ENCODE measurements at places on chromosomes 3 and 15.

- no peak for DNase-seq
Measured at GRCh38 chr3:37161351-37161750, 13.0 kb downstream of the LRRFIP2 start.

DNA sequence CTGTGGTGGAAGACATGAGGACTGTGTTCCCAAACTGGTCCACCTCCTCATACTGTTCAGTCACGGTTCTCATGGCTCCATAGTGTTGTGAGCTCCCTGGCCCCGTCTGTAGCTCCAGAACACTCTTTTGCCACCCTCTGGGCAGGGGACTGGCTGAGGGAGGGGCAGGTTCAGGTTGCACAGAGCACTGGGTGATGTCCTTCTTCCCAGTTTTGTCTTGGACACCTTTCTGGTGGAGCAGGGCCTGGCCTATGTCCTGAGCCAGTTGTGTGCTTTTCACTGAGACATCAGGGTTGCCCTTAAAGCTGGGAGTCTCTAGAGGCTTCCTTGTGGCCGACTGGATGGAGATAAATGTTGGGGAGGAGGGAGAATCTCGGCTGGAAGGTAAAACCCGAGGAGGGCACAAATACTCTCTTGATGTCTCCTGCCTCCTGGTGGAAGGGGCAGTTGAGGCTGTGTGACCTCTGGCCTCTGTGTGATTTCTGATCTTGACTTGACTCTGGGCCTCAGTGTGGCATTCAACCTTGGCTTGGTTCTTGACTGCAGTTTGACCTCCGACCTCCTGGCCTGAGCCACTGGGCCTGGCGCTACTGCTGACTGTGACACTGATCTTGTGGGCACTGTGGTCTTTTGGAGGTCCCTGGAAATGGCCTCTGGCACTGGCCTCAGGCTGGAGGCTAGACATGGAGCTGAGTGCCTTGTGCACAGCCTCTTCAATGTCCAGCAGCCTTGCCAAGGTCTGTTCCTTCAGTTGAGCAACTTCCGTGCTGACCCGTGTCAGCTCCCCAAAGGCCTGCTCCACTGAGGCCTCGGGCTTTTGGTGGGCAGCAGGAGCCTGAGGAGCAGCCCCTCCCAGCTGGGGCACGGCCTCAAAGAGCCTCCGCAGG, 8.1 kb downstream of the XIRP1 start:
- DNase-seq, result no peak

- DNase-seq, result no peak
Measured at GRCh38 chr3:112776836-112777235, 69.8 kb downstream of the CD200R1L start.

GRCh38 chr3:41508063-41508696, 308.9 kb downstream of the CTNNB1 start:
- no peak for DNase-seq

GRCh38 chr3:87004883-87005282, 13.9 kb upstream of the VGLL3 start:
- DNase-seq, result no peak

DNA sequence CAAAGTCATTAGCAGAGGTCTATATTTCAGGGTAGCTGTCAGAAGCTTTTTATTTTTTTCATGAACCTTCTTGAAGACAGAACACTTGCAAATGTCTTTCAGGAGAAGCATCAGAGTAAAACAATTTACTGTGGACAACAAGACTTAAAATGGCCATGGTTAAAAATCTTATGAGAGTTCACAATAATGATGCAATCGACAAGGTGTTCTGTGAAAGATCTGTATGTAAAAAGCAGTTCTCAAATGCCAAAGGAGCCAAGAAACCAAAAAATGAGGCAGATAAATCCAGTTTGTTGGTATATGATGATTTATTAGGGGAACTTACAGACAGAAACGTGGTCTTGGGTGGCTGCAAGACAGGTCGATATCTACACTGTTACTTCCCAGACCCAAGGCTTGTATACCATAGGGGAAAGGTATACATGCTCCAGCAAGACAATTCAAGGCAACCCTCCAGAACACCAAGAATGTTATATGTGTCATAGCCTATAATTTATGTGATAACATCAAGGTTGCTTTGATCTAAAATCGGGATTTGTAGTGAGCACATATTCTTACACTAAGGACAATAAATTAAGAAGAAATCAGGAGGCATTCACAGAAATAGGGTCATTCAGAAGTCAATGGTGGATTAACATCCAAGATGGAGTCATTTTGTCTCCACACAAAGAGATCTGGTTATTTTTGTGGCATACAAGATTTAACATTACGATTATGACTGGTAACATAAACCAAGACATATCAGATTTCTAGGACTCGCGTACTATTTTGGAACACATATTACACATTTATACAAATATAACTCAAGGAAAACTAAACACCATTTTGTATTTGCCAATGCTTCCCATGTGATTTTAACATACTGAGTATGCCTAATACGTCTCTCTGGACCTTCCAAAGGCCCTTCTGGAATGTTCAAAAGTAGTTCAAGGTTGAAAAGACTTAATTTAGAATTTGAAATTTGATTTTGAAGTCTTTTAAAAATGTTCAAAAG, 316.4 kb downstream of the THSD4 start:
- no peak for DNase-seq

- no peak for DNase-seq
Measured at GRCh38 chr3:97658668-97659285, 105.8 kb upstream of the ARL6 start.

- no peak for DNase-seq
Measured at GRCh38 chr3:66703501-66703900, 202.7 kb upstream of the LRIG1 start.

- DNase-seq, result no peak
Measured at GRCh38 chr3:123289391-123290106, 87.8 kb downstream of the SEC22A start.

DNA sequence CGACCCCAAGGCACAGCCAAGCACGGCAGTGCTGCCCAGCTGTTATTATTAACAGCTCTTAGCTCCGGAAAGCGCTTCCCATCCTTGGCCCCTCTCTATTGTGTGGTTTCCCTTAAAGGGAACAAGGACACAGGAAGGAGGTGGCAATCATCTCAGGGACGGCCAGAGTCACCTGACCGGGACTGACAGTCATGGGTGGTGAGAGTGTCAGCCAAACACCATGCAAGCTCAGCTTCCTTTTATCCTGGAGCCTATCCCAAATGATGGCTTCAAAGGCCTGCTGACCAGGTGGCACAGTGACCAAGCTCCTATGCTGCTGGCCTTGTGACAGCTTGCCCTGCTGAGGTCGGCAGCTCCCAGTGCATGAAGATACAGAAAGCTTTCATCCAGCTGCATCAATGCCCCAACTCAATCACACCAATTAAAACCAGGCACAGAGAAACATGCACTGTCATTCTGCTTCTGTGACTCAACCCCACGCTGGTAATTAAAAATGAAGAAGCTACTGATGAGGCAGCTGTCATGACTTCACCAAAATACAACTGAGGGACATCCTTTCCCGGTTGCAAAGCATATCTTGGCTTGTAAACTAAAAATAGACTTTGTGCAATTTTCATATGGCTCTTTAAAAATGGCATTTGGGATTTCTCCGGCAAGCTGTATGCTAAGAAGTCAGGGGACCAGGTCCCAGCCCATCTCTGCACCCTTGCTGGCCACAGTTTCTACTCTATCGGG, 34.0 kb downstream of the PCSK6 start:
- DNase-seq, result no peak

DNA sequence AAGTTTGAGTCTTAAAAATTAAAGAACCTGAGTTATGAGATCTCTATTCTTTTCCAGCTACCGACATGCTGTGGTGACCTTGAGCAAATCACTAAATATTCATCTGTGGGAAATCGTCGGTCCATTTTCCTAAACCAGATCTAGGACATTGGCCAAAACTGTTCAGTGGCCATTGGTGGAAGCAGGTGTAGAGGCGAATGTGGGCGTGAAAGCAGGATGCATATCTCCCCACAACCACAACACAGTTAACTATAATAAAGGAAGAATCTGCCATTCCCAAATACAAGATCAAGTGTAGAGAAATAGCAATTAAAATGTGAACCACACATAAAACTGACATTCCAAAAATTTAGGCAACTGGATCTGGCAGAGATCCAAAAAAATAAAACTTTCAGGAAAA, 129.9 kb downstream of the P3H2 start:
- no peak for DNase-seq

- DNase-seq, result no peak
Measured at GRCh38 chr3:176987901-176988650, 209.2 kb downstream of the TBL1XR1 start.

Measured in activated CD4-positive, alpha-beta T cell treated with anti-CD3 and anti-CD28 coated beads, Interleukin-2, amount 50 U/mL, for 48 hours (primary cell).